ENCODE measurements at places on chromosomes 3 and 15.

DNA sequence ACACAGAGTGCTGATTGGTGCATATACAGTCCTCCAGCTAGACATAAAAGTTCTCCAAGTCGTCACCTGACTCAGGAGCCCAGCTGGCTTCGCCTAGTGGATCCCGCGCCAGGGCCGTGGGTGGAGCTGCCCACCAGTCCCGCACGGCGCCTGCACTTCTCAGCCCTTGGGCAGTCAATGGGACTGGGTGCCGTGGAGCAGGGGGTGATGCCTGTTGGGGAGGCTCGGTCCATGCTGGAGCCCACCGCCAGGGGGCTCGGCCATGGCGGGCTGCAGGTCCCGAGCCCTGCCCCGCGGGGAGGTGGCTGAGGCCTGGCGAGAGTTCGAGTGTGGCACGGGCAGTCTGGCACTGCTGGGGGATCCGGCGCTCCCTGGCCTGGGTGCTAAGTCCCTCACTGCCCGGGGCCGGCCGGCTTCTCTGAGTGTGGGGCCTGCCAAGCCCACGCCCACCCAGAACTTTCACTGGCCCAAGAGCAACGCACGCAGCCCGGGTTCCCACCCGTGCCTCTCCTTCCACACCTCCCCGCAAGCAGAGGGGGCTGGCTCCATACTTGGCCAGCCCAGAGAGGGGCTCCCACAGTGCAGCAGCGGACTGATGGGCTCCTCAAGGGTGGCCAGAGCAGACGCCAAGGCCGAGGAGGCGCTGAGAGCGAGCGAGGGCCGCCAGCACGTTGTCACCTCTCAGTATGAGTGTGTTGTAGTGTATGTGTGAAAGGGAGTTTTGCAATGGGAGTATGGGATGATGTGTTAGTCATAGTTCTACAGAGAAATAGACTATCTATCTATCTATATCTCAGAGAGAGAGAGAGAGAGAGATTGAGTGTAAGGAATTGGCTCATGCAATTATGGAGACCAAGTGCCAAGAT, 69.0 kb downstream of the UBE2E2 start:
- DNase-seq = no peak

- DNase-seq = peak; percentile 46
Observed at GRCh38 chr3:15055019-15055557, 10.0 kb downstream of the MRPS25 start.

GRCh38 chr3:31579828-31580227, 47.1 kb downstream of the STT3B start:
- DNase-seq = peak; percentile 82

GRCh38 chr3:140177943-140178342, 243.0 kb downstream of the CLSTN2 start:
- DNase-seq = no peak

DNA sequence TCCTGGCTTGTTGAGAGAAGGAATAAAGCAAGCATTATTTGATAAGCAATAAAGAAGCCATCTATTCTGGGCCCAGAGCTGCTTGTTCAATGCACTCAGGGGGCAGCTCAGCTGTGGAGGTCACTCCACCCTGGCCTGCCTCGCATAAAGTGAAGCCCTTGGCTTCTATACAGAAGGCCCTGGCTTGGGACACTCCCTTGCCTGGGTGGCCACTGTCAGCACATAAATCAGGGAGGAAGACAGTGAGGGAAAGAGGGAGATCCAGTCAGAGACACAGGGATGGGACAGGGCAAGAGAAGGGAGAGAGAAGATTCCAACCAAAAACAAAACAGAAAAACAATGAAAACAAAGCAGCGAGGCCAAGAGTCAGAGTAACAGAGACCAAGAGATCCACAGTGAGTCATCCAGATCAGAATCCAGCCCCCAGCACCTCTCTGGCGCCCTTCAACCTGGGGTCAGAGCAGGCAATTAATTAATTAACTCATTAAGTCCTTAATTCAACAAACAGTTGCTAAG, 11.8 kb downstream of the INSYN1 start:
- DNase-seq = no peak

- no peak for DNase-seq
Observed at GRCh38 chr3:107899990-107900651, 190.7 kb downstream of the CD47 start.

DNA sequence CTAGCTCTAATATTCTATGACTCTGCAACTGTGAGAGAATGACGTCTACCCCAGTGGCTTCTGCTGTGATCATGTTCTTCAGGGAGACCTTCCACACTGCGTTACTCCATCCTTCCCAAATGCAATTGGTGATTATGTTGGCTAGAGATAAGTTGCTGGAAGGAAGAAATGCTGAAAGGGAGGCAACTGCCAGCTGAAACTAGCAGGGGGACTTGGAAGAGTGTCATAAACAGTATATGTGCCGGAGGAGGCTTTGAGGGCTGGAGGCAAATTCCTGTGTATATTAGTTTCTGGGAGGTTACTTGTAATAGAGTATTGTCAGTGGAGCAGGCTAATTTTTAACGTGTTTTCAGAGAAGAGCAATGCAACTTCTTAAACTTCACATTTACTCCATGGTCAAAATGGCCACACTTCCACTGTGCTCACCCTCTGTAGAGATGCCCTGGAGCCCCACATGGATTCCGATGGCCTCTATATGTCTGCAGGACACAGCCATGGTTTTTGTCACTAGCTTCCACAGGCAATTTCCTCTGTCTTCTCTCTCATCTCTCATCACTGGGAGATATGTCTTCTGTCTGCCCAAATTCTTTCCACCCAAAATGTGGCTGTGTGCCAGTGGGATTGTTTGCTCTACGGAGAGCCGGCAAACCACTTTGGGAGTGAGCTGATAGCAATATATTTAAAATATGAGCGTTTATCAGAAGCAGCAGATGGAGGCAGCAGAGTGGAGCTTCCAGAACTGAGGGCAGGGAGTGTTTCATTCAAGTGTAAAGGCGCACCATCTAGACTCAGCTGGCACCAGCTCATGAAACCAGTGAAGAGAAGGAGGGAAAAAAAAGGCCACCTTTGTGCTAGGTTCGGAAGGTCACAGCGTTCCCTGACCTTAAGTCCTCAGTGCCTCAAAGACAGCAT, 13.3 kb upstream of the CD47 start:
- no peak for DNase-seq

GRCh38 chr3:29214009-29214658, 66.7 kb upstream of the RBMS3 start:
- DNase-seq = no peak

GRCh38 chr3:31455524-31455923, 77.2 kb upstream of the STT3B start:
- DNase-seq = no peak
